ENCODE measurements at places on chromosomes 11 and 22.

- no peak for DNase-seq
These were observed 8.0 kb upstream of the SLC43A3 start for GRCh38 chr11:57434640-57435546.

DNA sequence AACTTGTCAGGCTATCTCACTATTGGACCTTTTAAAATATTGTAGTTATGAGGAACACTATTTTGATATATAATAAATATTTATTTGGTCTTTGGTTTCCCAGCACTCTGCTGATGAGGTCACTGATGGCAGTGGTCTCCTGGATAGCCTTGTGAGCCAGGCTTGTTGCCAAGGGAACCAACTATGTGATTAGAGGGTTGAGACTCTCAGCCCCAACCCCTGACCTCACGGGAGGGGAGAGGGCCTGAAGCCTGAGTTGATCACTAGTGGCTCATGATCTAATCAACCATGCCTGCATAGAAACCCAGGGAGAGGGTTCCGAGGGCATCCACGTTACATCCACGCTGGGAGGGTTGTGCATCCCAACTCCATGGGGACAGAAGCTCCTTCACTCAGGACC lies 10.8 kb downstream of the PANX1 start:
- DNase-seq, result no peak

GRCh38 chr11:114315749-114316368 lies 19.7 kb downstream of the NNMT start:
- peak; percentile 44 for DNase-seq

DNA sequence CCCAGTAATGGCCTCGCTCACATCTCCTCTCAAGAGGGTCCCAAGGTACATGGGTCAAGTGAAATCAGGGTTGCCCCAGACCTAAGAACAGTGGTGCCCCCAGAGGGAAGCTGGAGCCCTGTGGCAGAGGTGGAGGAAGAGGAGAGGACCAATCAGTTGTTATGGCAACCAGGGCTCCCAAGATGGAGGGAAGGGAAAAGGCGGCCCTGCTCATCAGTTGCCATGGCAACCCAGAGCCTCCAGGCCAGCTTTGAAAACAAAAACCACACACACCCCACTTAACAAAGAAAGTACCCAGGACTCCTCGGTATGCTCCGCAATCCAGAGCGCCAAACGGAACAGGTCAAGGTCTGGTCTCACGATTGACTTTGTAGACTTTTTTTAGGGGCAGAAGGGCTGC lies 53.5 kb upstream of the SLC35C1 start:
- no peak for DNase-seq

DNA sequence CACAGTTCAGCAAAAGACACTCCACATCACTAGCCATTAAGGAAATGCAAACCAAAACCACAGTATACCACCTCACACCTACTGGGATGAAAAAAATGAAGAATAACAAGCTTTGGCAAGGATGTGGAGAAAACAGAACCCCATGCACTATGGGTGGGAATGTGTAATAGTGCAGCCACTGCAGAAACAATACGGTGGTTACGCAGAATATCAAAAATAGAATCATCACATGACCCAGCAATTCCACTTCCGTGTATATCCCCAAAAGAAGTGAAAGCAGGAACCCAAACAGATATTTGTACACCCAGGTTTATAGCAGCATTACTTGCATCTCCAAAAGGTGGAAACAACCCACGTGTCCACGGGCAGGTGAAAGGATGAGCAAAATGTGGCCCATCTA lies 20.8 kb downstream of the CARS1 start:
- no peak for DNase-seq

GRCh38 chr22:27720860-27721259 lies 80.7 kb downstream of the MN1 start:
- no peak for DNase-seq

DNA sequence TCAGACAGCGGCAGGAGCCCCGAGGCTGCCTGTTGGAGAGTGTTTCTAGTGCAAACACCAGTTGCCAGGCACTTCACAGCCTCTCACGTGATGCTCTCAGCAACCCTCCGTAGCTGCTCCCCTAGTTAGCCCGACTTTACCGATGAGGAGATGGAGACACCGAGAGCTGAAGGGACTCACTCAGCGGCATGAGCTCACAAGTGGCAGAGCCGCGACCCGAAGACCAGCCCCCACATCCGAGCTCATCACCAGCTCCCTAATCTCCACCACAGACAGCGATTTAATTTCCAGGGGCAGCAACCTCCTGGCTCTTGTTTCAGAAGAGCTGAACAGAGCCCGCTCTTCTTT lies 28.7 kb upstream of the RTL6 start:
- DNase-seq, result no peak

DNA sequence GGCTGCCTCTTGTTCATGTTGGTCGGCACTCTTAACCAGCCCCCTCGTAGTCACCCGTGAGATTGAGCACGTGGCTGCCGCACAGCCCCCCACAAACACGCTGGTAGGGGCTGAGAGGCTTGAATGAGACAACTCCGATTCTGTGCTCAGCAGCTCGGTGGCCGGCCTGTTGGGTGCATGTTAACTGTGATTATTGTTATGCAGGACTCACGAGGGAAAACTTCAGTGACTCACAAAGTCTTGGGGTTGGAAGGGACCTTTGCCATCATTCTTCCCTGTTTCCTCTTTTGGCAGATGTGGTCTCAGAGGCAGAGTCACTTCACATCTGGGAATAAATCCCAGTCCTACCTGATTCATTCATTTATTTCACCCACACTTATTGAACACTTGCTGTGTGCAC lies 75.2 kb downstream of the ADAMTS15 start:
- no peak for DNase-seq
